ENCODE measurements at places on chromosomes 3 and 15.

DNA sequence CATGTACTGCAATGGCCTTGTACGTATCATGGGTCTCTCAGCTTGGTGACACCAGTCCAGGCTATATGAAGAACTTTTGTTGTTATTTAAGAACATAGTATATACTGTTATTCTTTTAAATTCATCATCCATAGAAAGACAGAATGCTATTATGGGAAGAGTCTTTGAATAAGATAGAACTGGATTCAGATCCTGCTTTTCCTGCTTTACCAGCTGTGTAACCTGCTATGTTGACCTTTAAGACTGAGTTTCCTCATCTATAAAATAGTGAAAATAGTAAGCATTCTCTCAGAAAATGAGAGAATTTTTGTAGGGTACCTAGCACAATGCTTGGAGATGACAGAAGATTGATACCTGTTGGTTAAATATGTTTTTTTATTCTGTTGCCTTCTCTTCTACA, 204.1 kb upstream of the TBL1XR1 start:
- DNase-seq, result no peak

GRCh38 chr3:60440869-60441268, 810.4 kb downstream of the FHIT start:
- no peak for DNase-seq

GRCh38 chr3:47008851-47009224, 29.4 kb downstream of the NBEAL2 start:
- DNase-seq, result no peak

GRCh38 chr15:65653341-65653740, 31.6 kb downstream of the SLC24A1 start:
- no peak for DNase-seq

- DNase-seq, result no peak
Observed at GRCh38 chr15:22903427-22903826, 65.0 kb downstream of the NIPA2 start.

GRCh38 chr15:44286814-44287452, 1.6 kb upstream of the GOLM2 start:
- DNase-seq, result no peak

DNA sequence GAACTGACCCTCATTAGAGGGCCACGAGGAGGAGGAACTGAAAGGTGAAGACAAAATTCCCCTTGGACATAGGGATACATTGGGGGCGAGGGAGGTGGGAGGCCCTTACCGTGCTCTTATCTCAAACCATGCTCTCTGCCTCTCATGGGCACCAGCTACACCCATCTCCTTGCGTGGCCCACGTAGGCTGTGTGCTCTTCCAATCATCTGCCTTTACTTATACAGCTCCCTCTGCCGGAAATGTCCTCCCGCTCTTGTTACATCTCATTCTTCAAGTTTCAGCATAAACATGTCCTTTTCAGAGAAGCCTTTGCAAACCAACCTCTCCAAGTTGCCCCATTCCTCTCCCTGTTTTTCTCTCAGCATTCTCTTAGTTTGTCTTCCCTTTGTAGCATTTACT, 307.8 kb upstream of the PROK2 start:
- DNase-seq, result no peak

- no peak for DNase-seq
Observed at GRCh38 chr3:12427551-12427950, 56.7 kb upstream of the TSEN2 start.

GRCh38 chr3:161567577-161568361, 71.2 kb downstream of the OTOL1 start:
- DNase-seq, result no peak

GRCh38 chr3:46693892-46694226, 380 bp upstream of the ALS2CL start:
- DNase-seq, result peak; percentile 17

DNA sequence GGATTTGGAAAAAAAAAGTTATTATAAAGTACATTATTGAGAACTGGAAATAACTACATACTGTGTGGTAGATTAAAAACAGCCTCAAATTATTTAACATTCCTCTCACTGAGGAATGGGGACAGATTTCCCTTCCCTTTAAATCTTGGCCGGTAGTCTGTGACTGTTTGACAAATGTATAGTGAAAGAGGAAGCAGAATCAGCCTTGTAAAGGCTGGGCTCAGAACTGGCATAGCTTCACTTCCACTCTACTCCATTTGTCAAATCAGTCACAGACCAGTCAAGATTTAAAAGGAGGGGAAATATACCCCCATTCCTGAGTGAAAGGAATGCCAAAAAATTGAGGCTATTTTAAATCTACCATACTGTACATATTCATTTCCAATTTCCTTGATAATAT, 18.2 kb upstream of the B4GALT4 start:
- DNase-seq, result no peak

- no peak for DNase-seq
Observed at GRCh38 chr3:103057003-103057402, 622.2 kb downstream of the ZPLD1 start.

DNA sequence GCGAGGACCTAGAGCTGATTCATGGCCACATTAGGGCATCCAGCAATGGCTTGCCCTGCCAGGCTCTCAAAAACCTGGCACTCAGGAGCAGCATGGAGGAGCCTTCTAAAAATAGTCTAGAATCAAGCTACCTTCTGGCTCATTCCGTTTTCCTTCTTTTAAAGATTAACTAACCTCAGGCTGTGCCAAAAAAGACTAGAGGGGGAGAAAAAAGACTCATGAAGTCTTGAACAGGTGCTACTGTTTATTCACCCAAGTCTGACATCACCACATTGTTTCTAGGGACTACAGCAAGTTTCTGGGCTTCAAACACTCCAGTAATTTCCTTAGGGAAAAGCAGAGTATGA, 125.8 kb downstream of the TNIK start:
- no peak for DNase-seq

- no peak for DNase-seq
Observed at GRCh38 chr15:39961051-39961450, 27.1 kb downstream of the EIF2AK4 start.

DNA sequence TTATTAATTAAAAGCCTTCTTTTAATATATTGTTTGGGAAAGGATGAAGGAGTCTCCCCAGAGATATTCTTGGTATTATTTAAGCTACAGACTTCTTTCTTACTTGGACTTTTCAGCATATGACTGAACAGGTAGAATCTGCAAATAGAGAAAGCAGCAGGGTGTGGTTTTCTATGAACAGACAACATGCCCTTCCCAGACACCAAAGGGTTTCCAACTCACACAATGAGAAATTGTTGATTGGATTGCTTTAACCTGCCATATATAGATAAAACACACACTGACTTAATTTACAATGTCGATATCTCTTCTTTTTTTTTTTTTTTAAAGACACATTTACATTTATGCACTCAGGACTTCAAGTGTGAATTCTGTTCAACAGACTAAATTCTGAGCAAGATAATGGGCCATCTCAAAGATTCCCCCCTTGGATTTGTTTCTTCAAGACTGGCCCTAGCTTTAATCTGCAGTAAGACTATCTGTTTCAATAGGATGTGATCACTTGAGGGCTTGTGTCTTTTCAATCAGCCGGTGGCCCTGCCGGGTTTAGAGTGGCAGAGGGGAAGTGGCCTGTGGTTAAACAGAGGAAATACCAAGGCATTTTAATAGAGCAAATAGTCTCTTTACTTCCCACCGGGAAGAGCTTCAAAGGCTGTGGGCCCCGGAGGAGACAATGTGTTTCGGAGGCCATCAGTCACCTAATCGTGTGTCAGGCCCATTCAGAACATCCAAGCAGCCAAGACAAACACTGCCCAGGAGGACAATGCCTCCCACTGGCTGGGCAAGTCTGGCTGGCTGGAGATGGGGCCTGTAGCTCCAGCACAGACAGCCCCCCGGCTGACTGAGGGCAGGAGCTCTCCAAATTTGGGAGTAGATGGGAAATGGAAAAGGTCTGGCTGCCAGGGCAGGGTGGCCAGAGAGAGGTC, 6.1 kb downstream of the IL17RD start:
- peak; percentile 27 for DNase-seq

GRCh38 chr3:16290007-16290826, 25.2 kb downstream of the OXNAD1 start:
- DNase-seq, result peak; percentile 69

- DNase-seq, result no peak
Observed at GRCh38 chr3:156997351-156997750, 162.6 kb downstream of the CCNL1 start.

- DNase-seq, result no peak
Observed at GRCh38 chr3:32448686-32449474, 53.8 kb downstream of the CMTM6 start.

DNA sequence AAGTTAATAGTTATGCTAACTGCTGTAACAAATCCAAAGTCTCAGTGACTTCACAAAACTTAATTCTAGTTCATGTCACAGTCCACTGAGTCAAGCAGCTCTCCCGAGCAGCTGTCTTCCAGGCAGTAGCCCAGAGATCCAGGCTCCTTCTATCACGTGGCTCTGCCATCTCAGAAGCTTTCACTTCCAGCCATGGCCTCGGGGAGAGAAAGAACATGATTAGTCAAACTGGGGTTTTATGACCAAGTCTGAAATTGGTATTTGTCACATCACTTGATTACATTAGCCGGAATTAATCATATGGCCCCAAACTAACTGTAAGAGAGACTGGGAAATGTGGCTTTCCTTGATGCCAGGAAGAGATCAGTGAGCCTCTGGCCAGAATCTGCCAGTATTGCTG, 70.2 kb upstream of the DGKG start:
- peak; percentile 75 for DNase-seq

DNA sequence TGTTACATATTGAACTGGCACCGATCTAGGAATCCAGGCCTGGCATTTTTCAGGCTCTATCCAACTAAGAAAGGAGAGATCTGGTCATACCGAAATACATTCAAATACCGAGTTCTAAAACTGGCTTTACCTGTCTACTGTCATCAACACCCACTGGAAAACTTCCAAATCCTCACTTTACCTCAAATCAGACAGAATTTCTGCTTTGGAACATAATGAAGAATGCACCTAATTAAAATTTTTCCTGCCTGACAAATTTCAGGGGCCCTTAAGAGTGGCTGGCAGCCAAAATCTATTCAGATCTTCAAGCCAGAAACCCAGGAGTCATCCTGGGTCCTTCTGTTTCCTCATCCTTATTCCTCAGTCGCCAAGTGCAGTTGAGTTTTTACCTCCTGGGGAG, 198.6 kb upstream of the FEZF2 start:
- no peak for DNase-seq

- DNase-seq, result no peak
Observed at GRCh38 chr3:156837115-156837514, 11.0 kb downstream of the LEKR1 start.

DNA sequence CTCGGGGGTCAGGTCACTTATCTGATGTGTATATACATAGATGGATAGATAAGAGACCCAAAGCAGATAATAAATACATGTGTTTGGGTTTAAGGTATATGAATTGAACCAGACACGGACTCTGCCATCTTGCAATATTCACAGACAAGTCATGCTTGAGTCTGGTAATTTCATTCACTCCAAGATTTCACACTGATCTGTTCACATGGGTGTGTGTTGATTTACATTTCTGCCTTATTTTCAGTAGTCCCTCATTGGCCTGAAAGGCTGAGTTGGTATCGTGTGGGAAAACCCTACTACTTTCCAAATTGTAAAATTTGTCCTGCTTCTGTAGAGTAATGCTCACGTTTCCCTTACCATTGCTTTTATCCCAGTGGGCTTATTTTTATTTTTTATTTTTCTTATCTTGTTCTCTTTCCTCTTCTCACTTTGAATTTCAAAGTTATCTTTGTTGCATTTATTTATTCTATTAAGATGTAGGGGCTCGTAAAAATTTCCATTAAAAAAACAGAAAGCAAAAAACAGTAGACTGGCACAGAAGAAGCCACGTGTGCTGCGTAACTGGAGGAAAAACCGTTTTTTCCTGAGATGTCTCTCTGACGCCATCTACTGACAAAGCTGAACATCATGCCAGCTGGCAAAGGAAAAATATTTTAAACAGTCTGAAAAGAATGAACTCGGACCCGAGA, 10.8 kb upstream of the MFSD1 start:
- peak; percentile 71 for DNase-seq

DNA sequence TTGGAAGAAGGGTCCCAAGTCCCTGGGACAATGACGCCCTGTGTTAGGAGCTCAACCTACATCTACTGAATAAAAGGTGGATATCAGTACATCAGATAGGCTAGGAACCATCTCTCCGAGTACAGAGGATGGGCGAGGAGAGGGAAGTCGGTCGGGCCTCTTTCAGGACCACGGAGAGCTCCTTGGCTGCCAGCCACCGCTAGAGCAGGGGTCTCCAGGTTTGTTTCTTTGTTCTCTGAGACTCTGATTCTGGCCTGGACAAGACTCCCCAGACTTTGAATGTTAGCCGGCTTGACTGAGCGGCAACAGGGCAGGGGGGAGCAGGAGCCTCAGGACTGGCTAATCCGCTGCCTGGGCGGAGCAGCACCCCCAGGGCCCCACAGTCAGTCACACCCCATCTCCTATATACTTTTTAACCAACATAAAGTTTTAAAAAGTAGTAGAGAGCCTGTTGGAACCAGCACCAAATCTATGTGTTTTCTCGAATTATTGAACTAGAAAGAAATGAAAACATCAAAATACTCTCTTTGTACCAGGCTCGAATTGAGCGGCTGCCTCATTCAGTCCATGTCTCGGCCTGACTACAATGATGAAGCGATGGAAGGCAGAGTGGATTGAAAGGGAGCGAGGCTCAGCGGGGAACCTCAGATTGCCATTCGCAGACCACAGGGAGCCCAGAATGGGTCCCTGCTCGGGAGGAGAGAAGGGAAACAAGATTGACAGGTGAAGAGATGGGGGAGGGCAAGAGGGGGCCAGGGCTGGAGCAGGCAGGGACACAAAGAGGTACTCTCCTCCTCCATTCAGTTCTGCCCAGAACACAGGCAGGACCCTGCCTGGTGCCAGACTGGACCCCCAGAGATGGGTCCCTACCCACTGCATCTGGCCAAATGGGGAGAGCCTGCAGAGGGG, 131.6 kb downstream of the TPRA1 start:
- DNase-seq, result peak; percentile 29

DNA sequence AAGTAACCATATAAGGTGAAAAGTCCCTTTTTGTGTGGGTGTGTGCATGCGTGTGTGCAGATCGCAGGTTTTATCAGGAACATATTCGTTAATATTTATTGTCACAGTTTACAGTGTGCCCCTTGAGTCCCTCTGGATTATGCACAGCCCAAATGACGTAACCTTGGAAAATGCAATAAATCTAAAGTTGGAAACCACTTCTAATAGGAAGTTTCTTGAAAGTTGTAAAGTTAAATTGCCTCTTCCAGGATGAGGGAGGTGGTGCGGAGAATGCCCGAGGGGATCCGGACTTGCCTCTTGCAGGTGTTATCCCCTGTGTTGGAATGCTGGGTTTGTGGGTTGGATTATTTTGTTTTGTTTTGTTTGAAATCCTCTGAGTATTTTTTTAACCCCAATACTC, 143.3 kb downstream of the CMSS1 start:
- DNase-seq, result no peak

- no peak for DNase-seq
Observed at GRCh38 chr3:179884136-179884535, 152.6 kb downstream of the PEX5L start.

GRCh38 chr3:12946649-12947316, 105.4 kb upstream of the RPL32 start:
- no peak for DNase-seq

GRCh38 chr15:39188930-39189329, 391.9 kb upstream of the THBS1 start:
- no peak for DNase-seq
